ENCODE measurements at places on chromosomes 4 and X.

- DNase-seq = no peak
Measured at GRCh38 chr4:141658309-141658708, 21.9 kb downstream of the IL15 start.

- peak; percentile 3 for DNase-seq
Measured at GRCh38 chr4:21879187-21879586, 69.4 kb downstream of the KCNIP4 start.

DNA sequence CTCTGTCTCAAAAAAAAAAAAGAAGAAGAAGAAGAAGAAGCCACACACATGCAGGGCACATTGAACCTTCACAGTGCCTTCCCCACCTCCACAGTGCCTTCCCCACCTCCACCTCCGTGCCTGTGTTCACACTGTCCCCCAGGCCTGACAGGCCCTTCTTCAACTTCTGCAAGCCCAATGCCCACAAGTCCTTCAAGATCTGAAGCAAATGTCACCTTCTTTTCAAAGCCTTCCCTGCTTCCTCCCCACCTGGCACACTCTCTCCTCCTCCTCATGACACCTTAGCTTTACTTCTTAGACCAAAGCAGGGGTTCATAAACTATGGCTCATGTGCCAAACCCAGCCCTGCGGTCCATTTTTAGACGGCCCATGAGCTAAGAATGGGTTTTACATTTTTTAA is 19.9 kb downstream of the ELF4 start:
- DNase-seq = no peak

- DNase-seq = no peak
Measured at GRCh38 chr4:128232719-128233118, 54.9 kb downstream of the PGRMC2 start.

- no peak for DNase-seq
Measured at GRCh38 chr4:147938496-147938895, 206.6 kb downstream of the ARHGAP10 start.

DNA sequence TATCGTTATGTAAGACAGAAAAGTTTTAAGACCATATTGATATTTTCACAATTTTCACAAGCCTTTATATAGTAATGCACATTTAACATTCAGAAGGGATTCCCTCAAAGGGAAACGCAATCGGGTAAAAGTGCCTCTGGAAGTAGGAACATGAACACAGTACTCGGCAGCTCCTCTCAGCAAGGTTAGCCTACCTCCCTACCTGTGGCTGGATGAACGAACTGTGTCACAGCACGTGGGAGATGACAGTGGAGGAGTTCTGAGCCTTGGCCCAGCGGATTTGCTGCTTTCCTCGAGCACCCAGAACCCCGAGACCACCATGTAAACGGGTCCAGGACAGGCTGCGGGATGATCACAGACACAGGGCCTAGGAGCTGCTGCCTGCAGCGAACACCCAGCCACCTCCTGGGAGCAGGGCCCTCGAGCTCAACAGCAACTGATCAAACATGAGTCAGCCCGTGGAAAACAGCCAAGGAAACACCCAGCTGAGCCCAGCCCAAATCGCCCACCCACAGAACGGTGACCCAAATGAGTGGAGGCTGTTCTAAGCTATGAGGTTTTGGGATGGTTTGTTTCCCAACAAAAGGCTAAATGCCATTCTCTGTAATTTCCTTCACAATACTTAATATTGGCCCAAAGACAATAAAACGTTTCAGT is 30.4 kb downstream of the FAT1 start:
- DNase-seq = no peak

DNA sequence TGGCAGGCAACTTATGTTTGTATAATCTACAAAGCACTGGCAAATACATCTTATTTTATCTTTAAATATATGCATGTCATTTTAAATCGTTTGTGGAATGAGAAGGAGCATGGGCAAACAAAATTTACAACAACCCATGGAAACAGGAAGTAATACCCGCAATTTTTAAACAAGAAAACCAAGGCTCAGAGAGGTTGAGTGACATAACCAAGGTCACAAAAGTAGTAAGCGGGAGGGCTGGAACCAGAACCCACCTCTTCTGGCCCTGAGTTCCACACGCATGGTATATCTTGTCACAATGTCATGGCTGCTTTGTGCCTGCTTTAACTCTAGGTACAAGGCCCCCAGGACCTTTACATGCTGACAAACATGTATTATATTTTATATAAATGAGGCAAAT is 52.9 kb downstream of the SLC7A11 start:
- DNase-seq = no peak

- DNase-seq = no peak
Measured at GRCh38 chr4:39745920-39746319, 48.0 kb downstream of the UBE2K start.

- no peak for DNase-seq
Measured at GRCh38 chrX:118679290-118679689, 48.1 kb upstream of the IL13RA1 start.

DNA sequence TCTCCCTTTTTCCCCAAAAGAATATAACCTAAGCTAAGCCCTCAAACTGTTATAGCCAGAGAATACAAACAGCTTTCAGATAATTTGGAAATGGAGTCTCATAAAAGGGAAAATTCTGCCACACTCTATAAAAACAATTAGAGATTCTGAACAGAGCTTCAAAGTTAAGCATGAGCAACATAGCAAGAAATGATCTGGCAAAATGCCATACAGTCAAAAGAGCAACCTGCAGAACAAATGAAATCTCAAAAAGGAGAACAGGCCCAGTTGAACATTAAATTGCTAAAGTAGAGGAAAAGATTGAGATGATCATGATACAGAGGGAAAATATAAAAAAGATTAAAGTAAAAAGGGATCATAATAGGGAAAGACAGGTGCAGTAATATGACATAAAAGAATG is 250.5 kb downstream of the TLL1 start:
- DNase-seq = no peak

Measured in NK-92 treated with Interleukin-12 subunit alpha and Interleukin-12 subunit beta, amount 100 ng/mL, for 24 hours (cell line).